Activated CD8-positive, alpha-beta T cell treated with anti-CD3 and anti-CD28 coated beads, Interleukin-2, amount 10 ng/mL, durations not matched to agents 7 days and 5 days (primary cell): ENCODE measurements at places on chromosomes 16 and 17. TPM values are rescaled to one million over a fixed set of nuclear protein-coding genes. Genes with fewer than 3 reads are reported as not detected.

C16orf95 gene
- 7.2 TPM for total RNA-seq

BRD7 gene
- total RNA-seq: 88.9 TPM

GRCh38 chr16:73847090-73847489, 449.5 kb upstream of the PSMD7 start:
- DNase-seq: no peak
- no peaks in the 10 kb centered on the region for H3K36me3 ChIP-seq
- no peaks in the 10 kb centered on the region for H3K4me1 ChIP-seq
- H3K4me3 ChIP-seq: no peak overlapping the region

GRCh38 chr17:51647826-51648225, 387.5 kb downstream of the UTP18 start:
- H3K27ac ChIP-seq: no peak overlapping the region
- H3K36me3 ChIP-seq: no peaks in the 10 kb centered on the region
- no peak overlapping the region for H3K4me3 ChIP-seq
- no peak for DNase-seq
- H3K4me1 ChIP-seq: no peaks in the 10 kb centered on the region
